ENCODE measurements at places on chromosomes 4 and X.

DNA sequence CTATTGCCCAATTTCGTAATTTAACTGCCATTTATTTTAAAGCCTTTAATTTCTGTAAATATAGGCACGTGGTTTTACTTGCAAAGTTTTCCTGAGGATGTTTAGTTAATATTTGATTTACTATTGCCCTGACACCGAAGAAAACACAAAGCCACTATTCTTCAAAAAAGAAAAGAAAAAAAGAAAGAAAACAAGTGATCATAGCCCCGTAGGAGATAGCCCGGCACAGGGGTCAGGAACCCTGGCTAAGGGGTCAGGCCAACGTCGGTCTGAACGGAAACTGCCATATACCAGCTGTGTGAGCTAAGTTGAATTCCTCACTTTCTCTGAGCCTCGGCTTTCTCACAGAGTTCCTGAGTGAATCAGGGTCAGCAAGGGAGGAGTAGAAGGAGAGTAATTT is 17.7 kb upstream of the LAMP2 start:
- no peak for DNase-seq

DNA sequence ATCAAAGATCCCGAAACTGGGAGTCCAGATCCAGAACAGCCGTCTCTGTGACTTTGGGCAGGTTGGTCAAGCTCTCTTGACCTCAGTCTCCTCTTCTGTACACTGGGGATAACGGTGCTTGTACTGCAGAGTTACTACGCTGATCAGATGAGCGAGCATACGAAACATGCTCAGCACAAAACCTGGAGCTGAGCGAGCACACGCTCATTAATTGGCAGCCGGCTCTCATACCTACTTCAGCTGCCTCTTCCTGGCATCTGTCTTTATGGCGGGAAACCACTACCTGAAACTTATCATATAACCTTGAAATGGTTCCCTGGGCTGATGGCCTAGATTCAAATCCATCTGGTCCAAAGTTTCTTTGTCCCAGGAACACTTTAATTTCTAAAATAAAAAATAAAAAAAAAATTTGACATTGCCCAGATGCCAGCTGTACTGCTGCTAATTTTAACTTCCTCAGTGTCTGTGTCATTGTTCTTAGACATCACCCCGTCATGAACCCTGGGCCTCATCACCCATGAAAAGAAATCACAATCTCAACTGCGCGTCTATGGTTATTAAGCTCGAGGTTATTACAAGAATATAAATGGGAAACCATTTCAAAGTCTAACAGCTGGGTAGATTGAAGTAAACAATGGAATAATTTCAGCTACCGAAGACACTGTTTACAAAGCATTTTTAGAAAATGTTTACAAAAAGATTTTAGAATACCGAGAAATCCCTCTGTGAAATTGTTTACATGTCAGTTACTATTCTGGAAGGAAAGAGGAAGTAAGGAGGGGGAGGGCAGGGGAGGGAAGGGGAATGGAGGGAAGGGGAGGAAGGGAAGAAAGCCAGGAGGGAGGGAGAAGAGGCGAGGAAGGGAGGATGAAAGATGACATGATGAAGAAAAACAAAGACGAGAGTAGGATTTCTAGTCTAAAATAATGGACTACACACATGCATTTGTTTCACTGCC is 49.0 kb downstream of the CRMP1 start:
- no peak for DNase-seq

DNA sequence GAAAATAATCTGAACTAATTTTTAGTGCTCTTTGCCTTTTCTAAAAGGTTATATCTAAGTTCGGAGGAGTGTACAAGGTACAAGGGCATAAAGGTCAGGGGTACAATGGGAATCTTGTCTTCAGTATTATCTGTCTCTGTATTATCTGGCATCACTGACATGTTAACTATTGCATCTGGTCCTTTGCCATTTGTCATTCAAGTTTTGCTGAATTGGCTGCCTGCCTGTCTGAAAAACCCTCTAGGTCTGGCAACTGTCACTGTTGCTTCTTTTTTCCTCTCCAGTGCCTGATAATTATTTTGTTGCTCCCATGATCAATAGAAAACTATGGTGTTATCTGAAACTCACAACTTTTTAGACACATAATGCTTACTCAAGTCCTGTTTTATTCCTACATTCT is 112.5 kb upstream of the STK26 start:
- no peak for DNase-seq

DNA sequence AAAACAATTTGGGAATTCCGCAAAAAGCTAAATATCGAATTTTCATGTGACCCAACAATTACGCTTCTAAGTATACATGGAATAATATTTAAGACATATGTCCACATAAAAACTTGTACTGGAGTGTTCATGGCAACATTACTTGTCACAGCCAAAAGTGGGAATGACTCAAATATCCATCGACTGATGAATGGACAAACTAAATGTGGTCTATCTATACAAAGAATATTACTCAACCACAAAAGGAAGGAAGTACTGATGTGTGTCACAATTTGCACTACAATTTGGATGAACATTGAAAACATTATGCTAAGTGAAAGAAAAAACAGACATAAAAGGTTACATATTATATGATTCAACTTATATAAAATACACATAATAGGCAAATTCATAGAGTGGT is 71.9 kb downstream of the AFF2 start:
- DNase-seq: no peak

- DNase-seq: no peak
Measured at GRCh38 chr4:138255917-138256597, 13.9 kb upstream of the SLC7A11 start.

- no peak for DNase-seq
Measured at GRCh38 chrX:40085102-40085551, 12.6 kb downstream of the BCOR start.

- no peak for DNase-seq
Measured at GRCh38 chr4:80540785-80541469, 205.4 kb downstream of the CFAP299 start.

- no peak for DNase-seq
Measured at GRCh38 chr4:156749426-156750403, 221.9 kb downstream of the PDGFC start.

GRCh38 chrX:72262077-72262476 is 15.0 kb downstream of the RPS4X start:
- no peak for DNase-seq

GRCh38 chr4:4851081-4851480 is 8.4 kb upstream of the MSX1 start:
- no peak for DNase-seq

- DNase-seq: no peak
Measured at GRCh38 chr4:72525938-72526337, 43.1 kb downstream of the ADAMTS3 start.

DNA sequence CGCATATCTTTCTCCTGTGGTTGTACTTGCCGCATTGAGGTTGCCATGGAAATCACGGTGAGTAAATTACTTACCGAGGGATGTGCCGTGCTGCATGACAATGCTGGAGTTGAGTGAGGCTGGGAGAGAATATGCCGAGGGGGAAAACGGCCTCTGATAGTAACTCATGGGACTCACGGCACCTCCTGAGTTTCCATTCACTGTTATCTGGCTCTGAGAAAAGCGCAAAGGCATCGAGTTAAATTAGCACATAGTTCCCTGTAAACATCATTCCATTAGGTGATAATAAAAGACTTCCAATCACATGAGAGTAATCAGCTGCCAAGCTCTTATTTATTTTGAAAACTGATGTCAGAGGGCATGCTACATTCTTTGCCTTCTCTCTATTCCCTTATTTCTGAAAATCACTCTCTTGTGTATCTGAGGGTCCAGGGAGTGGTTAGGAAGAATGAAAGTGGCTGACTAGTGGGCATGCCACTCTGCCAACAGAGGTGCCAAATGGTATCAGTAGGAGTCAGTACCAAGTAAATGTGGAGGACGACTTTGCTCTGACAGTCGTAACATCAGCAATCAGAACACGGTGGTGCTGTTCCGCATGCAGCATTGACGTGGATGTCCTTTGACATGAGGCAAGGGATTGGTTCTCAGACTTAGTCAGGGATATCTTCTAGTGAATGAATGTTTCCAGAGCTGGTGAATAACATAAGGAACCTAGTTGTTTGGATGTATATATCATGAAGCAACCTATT is 126.9 kb upstream of the PDLIM3 start:
- no peak for DNase-seq

- no peak for DNase-seq
Measured at GRCh38 chrX:97672138-97672537, 788.4 kb downstream of the RPA4 start.

DNA sequence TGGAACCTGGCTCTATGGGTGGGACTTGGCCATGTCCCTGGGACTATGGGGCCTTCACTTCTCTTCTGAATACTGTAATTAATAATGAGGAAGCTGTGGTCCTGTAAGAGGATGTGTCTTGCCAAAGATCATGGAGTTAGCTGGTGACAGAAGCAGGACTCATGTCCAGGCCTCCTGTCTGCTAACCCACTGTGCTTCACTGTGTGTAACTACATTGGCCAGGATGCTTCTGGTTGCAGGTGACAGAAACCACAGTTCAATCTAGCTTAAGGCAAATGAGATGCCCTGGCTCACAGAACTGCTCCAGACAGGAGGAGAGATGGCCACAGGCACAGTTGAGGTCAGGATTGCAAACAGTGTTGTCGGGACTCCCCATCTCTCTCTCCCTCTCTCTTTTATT is 3.1 kb downstream of the MTMR1 start:
- DNase-seq: no peak

GRCh38 chr4:2888886-2889285 is 45.2 kb downstream of the ADD1 start:
- no peak for DNase-seq

DNA sequence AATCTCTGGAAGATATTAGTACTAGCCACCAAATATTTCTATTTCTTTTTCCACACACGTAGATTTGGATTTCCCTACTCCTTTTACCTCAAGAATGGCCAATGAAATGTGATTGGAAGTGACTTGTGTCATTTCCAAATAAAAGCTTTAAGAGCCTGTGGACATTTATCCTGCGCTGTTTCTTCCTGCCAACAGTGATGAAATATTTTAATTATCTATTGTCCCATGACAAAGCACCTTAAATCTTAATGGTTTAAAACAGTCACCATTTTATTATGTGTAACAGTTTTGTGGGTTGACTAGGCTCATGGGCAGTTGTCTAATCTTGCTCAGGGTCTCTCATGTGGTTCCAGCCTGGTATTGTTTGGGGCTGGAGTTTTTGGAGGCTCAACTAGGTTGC is 3.5 kb upstream of the PGRMC2 start:
- no peak for DNase-seq

DNA sequence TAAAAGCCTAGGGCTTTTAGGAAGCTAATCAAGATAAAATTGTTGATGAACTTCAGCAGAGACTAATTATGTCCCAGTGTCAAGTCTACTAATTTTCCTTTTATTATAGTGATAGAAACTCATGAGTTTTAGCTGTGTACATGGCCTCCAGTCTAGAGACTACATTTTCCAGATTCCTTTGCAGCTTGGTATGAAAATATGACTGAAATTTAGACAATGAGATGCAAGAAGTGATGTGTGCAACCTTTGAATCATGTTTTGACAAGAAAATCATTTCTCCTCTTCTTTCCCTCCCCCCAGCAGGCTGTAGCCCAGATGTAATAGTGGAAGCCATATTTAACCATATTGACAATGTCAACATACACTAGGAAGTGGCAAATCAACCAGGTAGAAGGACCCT is 30.3 kb upstream of the IL13RA2 start:
- DNase-seq: no peak

DNA sequence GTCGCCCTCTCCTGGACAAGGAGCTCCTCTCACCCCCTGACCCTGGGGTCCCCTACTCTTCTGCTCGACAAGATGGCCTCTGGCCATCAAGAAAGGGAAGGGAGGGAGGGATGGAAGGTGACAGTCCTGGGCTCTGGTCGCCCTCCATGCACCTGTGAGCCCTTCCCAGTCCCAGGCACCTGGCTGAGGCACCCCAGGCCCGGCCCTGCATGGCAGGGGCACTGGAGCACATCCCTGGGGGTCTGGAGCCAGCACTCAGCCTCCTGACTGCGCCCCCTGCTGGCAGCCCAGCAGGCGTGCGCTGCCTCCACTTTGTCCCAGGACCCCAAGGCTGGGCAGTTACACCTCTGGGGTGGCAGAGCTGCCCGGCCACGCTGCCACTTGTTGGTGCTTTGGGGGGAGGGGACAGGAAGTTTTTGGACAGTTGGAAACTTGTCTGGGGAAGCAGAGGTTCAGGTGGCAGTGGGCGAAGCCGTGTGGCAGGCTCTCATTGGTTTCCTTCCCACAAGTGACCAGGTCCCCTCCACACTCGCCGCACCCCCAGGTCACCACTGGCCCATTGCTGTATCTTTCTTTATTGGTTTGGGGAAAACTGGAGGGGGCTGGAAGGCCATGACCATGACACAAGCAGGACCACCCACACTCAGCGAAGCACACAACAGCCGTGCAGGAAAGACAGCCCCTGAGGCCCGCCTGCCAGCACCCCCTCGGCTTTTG is 4.3 kb downstream of the PNCK start:
- no peak for DNase-seq

DNA sequence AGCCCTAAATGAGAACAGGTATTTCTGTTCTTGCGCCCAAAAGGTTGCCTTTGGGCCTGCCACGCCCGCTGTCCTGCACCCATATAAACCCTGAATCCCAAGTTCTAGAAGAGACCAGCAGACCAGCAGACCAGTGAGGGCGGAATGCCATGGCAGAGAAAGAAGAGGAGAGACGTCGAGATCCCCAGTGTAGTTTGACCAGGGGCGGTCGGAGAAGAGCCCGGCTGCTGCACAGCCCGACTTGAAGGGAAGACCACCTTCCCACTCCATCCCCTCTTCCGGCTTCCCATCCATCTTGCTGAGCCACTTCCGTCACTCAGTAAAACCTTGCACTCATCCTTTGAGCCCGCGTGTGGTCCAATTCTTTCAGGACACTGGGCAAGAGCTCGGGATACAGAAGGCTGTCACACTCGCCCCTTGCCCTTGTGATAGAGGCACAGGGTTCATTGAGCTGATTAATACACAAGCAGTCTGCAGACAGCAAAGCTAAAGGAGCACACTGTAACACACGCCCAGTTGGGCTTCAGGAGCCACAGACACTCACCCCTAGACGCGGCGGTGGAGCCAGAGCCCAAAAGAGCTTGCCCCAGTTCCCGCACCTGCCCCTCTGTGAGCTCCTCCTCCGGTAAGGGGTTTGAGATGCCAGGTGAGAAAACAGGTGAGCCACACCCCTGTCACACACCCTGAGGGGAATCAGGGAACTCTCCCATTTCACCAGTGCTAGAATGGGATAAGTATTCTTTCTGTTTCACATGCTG is 230.8 kb downstream of the PCDH10 start:
- no peak for DNase-seq

DNA sequence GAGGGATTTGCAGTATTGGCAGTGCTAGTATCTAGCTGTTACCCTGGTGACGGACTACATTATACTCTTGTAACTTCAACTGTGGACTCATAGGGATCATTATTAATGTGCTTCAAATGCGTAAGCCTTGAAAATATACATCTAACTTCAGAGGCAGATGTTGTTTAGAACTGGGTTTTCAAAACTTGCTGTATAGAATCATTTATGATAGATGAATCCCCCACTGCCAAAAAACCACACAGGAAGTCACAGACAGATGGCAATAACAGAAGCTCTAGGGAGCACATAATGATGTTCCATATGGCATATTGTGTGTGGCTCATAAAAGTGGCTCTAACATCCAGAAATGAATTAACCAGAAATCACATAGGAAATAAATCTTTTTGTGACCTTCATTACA is 62.3 kb upstream of the RELL1 start:
- DNase-seq: no peak
